Frontal cortex (tissue), 4 donors: ENCODE measurements at places on chromosomes 2 and 18.

DNA sequence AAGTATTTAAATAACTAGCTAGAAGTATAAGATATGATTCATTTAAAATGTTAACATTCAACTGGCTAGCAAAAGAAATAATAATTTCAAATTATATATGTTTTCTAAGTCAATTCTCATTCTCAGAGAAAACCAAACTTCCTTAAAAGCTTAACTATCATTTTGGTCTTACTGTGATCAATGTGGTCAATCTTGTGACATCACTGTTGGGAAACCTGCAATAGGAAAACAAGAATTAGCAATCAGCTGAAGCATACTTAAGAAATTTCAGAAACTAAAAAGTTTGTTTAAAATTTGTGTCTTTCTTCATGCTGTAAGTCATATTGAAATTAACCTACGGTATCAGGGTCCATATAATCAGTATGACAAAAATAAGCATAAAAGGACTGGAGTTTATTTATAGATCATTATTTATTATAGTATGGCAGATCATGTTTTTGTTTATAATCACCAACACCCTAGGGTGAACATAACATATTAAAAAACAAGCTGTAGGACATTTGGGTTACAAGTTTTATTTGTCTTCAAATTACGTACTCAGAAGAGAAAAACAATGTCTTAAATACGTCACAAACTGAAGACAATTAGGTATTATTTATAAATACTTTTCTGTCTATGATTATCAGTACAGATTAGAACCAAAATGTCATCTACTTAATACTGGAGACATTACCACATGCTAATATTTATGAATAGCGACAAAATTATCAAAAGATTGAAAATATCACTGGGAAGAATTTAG, 60.5 kb downstream of the BAZ2B start:
- no peak for DNase-seq

GRCh38 chr2:222302178-222303018, 3.6 kb upstream of the PAX3 start:
- DNase-seq, result no peak

DNA sequence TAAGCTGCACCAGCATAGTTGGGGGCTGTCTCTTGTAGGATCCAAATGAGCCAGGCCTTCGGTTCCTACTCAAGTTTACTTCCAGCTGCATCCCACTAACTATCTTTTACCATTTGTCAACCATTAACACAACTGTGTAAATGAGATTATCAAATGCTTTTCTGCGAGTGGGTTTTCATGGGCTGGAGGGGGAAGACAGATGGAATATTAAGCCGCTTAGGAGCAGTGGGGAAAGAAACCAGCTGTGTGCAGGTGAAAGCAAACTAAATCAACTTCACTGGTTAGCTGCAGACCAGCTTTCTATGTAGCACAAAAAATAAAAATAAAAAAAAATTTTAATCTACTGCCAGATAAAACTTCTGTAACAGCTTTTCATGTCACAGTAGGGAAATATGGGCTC, 307.3 kb upstream of the FBXO11 start:
- no peak for DNase-seq

GRCh38 chr2:37181726-37182684, 6.5 kb downstream of the SULT6B1 start:
- no peak for DNase-seq

GRCh38 chr2:120224735-120225548, 1.7 kb upstream of the TMEM185B start:
- no peak for DNase-seq
